ENCODE measurements at places on chromosomes 1 and 21.

- no peak for DNase-seq
- H3K27ac ChIP-seq = no peak overlapping the region
- H3K4me1 ChIP-seq = peaks cover 29% of the 10 kb centered on the region
Measured at GRCh38 chr1:23639460-23640095, 52.0 kb upstream of the RPL11 start.

- H3K27me3 ChIP-seq = no peaks in the 10 kb centered on the region
- H3K4me3 ChIP-seq = no peak overlapping the region
- H3K4me1 ChIP-seq = peaks cover 25% of the 10 kb centered on the region
- H3K27ac ChIP-seq = no peak overlapping the region
- H3K36me3 ChIP-seq = no peaks in the 10 kb centered on the region
Measured at GRCh38 chr1:25707280-25708016, 90.9 kb downstream of the MAN1C1 start.

DNA sequence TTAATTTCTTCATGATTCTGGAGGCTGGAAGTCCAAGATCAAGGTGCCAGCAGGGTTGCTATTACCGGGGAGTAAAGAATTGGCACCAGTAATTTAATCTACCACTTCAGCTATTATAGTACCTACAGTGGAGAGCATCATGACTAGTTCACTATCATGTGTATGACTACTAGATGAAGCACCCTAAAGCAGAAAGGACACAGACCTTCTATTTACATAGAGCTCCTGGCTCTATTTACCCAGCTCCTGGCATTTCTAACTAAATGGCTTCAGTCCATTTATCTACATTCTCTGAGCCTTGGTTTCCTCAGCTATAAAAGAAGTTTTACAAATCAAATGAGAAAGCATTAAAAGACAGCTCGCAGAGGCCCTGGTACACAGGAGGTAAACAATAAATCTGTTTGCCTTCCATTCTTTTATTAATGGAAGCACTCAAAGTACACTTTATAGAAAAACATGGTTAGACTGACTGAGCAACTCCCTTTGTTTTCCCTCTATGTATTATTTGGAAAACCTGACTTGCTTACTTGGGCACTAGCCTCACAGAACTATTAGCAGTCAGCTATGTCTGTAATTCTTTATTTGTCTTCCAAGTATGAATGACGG lies 203.0 kb downstream of the SLC35F3 start:
- H3K27ac ChIP-seq = no peak overlapping the region
- H3K27me3 ChIP-seq = peaks cover 15% of the 10 kb centered on the region
- H3K4me3 ChIP-seq = no peak overlapping the region
- H3K36me3 ChIP-seq = no peaks in the 10 kb centered on the region
- no peak for DNase-seq

- H3K27me3 ChIP-seq = no peaks in the 10 kb centered on the region
- H3K36me3 ChIP-seq = peaks cover 11% of the 10 kb centered on the region
- no peak overlapping the region for H3K27ac ChIP-seq
- DNase-seq = no peak
- no peak overlapping the region for H3K4me3 ChIP-seq
- H3K4me1 ChIP-seq = peaks cover 2% of the 10 kb centered on the region
Measured at GRCh38 chr1:40699787-40700186, 8.3 kb downstream of the NFYC start.

DNA sequence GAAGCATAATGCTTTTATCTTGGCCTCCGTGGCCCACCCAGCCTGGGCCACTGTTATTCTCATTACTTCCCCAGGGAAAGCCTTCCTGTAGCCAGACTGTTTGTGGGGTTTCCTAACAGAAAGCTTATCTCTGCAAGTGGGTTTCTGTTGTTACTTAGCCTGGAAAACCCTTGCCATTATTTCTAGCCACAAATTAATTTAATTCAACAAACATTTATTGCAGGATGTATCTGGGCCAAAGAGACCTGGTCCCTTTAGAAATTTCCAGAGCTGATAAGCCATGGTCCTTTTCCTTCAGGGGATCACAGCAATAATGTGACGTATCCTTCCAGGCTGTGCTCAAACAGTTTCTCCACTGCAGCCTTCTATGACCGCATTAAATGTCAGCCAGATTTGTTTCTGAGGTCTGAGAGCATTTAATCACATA lies 20.9 kb downstream of the TNN start:
- no peaks in the 10 kb centered on the region for H3K27me3 ChIP-seq
- H3K4me3 ChIP-seq = no peak overlapping the region
- H3K36me3 ChIP-seq = no peaks in the 10 kb centered on the region

- H3K4me3 ChIP-seq = no peak overlapping the region
- no peak overlapping the region for H3K27ac ChIP-seq
- no peaks in the 10 kb centered on the region for H3K4me1 ChIP-seq
Measured at GRCh38 chr1:9503001-9503675, 36.1 kb upstream of the SLC25A33 start.

GRCh38 chr1:153404086-153404635 lies 12.2 kb upstream of the S100A7A start:
- no peak overlapping the region for H3K4me3 ChIP-seq
- H3K27ac ChIP-seq = no peak overlapping the region
- H3K27me3 ChIP-seq = no peaks in the 10 kb centered on the region
- DNase-seq = no peak
- H3K36me3 ChIP-seq = no peaks in the 10 kb centered on the region
- no peaks in the 10 kb centered on the region for H3K4me1 ChIP-seq

- H3K4me3 ChIP-seq = no peak overlapping the region
- H3K27me3 ChIP-seq = no peaks in the 10 kb centered on the region
- H3K4me1 ChIP-seq = no peaks in the 10 kb centered on the region
- no peak overlapping the region for H3K27ac ChIP-seq
- peaks cover 8% of the 10 kb centered on the region for H3K36me3 ChIP-seq
Measured at GRCh38 chr1:67013573-67013972, 40.4 kb downstream of the SLC35D1 start.

GRCh38 chr1:29960876-29961275 lies 724.6 kb downstream of the PTPRU start:
- H3K36me3 ChIP-seq = no peaks in the 10 kb centered on the region
- no peak overlapping the region for H3K27ac ChIP-seq
- no peak overlapping the region for H3K4me3 ChIP-seq

DNA sequence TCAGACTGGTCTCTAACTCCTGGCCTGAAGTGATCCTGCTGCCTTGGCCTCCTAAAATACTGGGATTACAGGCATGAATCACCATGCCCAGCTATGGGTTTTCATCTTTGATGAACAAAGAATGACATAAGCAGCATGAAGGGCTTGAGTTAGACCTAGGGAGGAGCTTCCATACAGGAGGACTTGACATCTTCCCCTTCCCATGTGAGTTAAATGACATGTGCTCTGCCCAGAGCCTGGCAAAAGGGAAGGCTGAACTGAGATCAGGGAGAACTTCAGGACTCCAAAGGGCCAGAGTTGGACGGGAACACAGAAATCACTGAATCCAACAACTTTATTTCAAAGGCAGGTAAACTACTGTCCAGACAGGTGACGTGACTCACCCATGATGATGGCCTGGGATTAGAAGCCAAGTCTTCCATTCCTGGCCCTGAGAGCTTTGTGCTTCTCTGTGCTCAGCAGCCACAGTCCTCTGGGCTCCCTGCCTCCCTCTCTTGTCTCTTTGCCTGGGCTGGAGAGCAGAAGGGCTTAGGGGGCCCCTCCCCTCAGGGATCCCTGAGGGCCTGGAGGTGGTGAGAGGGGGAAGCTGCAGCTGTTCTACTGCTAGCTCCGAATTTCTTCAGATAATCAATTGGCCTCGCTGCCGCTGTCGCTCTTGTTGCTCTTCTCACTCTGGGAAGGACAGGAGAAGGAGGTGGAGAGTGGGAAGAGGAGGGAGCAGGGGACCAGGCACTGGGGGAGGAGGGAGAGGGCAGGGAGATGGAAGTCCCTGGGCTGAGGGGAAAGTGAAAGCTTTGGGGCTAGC lies 7.6 kb downstream of the NHLH1 start:
- no peak for DNase-seq
- H3K27me3 ChIP-seq = no peaks in the 10 kb centered on the region
- H3K36me3 ChIP-seq = no peaks in the 10 kb centered on the region
- H3K27ac ChIP-seq = no peak overlapping the region

DNA sequence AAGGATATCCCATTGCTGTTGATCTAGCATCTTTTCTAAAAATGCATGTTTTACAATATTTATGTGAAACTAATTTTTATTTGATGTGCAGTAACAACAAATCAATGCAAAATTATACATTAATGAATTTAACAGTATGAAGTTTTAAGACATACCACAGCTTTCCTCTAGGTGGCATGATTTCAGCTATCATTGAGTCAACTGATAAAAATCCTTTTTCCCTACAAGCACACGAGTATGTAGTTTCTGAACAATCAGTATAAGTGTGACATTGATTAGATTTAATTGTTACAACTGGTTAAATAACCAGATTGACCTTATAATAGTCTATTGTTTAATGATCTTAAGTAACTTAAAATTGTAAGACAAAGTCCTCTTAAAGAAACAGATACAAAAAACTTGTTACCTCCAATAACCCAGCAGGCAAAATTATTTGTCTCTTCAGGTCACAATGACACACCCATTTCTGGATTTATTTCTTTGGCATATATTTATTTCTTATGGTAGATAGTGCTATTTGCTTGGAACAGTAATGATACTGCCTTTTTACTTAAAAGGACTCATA lies 5.8 kb upstream of the TGFB2 start:
- no peak overlapping the region for H3K27ac ChIP-seq
- no peaks in the 10 kb centered on the region for H3K36me3 ChIP-seq
- no peak overlapping the region for H3K4me3 ChIP-seq
- DNase-seq = no peak
- H3K4me1 ChIP-seq = no peaks in the 10 kb centered on the region
- no peaks in the 10 kb centered on the region for H3K27me3 ChIP-seq

- H3K4me1 ChIP-seq = peaks cover 6% of the 10 kb centered on the region
- no peaks in the 10 kb centered on the region for H3K36me3 ChIP-seq
- H3K27me3 ChIP-seq = peaks cover 6% of the 10 kb centered on the region
- H3K4me3 ChIP-seq = no peak overlapping the region
- no peak overlapping the region for H3K27ac ChIP-seq
Measured at GRCh38 chr1:35702508-35702907, 16.2 kb downstream of the C1orf216 start.

DNA sequence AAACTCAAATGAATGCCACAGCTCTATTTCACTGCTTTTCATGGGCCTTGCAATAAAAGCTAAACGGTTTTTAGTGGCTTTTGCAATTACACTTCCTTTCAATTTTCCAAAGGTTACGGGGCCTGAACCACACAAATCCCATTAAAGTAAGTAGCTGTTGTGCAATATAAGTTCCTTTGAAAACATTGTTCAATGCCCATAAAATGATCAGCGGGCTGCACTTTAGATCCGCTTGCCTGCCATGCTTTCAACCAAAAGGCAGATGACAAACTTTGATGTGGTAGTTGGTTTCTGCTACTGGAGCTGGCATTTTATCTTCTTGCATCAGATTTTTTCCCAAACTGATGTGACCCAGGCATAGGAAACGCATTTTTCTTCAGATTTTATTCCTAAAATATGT lies 50.2 kb downstream of the PRRX1 start:
- H3K36me3 ChIP-seq = no peaks in the 10 kb centered on the region
- H3K4me1 ChIP-seq = no peaks in the 10 kb centered on the region
- no peak overlapping the region for H3K4me3 ChIP-seq
- H3K27ac ChIP-seq = no peak overlapping the region
- no peak for DNase-seq

DNA sequence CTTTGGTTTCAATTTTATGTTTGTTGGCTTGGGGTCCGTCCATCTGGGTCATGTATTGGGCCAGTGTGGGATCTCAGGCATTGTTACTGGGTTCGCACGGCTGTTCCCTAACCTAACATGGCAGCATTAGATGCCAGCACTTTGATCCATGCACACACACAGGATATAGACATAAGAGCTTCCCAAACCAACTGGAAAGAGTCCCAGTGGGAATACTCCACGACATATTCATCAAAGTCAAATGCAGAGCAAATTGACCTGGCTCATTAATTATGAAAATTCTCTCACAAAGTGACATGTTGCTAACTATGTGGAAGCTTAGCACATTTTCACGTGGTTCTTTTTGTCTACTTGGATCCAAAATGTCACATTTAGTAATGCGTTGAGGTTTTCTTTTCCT lies 130.4 kb downstream of the SETD4 start:
- DNase-seq = no peak
- H3K4me3 ChIP-seq = no peak overlapping the region
- no peaks in the 10 kb centered on the region for H3K36me3 ChIP-seq
- no peak overlapping the region for H3K27ac ChIP-seq

DNA sequence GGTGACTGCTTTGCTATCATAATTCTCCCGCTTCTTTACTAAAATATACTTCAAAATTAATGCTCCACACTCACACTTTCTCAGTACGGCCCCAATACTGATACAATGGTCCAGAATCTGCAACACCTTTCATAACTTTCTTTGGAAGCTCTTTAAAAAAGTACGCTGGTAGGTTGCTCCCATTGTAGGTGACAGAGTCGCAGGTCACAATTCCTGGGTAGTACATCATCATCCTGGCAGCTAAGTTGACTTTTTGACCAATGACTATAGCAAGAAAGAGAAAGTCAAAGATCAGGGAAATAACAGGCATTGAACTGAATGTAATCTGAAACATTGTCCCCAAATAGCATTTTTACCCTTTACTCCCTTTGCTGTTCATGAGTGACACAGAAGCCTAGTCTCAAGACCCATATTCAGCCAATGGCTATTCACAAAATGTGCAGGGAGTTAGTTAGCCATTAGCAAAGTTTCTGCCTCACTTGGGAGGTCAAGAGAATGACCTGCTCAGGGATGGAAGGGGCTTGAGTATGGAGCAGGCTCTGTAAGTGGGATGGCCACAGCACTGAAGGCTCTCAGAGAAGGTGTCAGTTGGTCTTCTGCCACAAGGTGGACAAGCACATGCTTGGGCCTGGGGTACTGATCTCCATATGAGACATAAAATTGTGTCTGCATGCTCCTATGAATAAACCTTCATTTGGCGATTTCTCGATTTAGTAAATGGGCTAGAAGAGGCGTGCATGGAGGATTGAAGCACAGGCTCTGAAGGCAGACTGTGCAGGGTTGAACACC lies 35.4 kb downstream of the ADCY10 start:
- H3K27me3 ChIP-seq = no peaks in the 10 kb centered on the region
- no peak overlapping the region for H3K27ac ChIP-seq
- no peaks in the 10 kb centered on the region for H3K4me1 ChIP-seq
- H3K36me3 ChIP-seq = no peaks in the 10 kb centered on the region
- DNase-seq = no peak

DNA sequence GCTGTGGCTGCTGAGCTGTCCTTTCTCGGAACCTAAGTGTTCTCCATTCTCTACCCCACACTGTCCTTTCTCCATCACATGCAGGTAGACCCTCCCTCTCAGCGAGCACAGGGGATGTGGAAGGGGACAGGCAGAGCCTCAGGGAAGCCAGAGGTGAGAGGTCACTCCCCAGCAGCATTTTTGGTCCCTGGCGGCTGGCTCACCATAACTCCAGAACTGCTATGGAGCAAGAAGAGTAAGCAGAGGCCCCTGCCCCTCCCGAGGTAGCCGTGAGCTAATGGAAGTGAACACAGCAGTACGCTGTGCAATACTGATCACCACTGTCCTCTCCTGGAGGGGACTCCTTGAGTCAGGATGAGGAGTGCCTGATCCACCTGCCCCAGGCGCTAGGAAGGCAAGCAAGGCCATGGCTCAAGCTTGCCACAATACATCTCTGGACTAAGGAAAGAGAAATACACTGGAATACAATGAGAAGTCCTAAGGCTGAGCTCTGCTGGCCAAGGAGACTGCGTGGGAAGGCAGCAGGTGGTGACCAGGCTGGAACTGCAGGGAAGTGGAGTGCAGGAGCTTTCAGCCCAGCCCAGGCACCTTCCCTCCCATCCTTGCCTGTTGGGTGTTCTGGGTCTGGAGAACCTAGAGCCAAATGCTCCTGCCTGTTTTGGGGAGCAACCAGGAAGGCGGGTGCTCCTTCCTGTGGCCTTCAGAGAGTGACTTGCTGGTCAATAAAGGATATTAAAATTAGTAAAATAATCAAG lies 96.2 kb downstream of the LAMC2 start:
- H3K4me3 ChIP-seq = no peak overlapping the region
- H3K4me1 ChIP-seq = no peaks in the 10 kb centered on the region
- H3K36me3 ChIP-seq = no peaks in the 10 kb centered on the region

Data from thymus (tissue), 14 donors.